Fibroblast of skin of abdomen (primary cell): ENCODE measurements at places on chromosomes 16 and 17.

DNA sequence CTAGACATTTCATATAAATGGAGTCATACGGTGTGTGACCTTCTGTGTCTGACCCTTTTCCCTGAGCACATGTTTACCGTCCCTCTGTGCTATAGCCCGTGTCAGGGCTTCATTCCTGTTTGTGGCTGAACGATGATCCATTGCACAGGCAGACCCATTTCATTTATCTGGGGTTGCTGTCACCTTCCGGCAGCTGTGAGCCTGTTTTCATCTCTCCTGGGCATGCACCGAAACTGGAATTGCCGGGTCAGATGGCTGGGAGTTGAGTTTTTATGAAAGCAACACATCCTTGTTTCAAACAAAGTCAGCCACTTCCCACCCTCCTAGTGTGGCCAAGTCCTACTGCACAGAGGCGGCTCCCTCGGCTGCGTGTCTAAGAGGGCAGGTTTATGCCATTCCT lies 25.5 kb downstream of the BAIAP2 start:
- no peak for DNase-seq

- DNase-seq = no peak
Observed at GRCh38 chr16:67731753-67732095, 12.6 kb upstream of the GFOD2 start.

- no peak for DNase-seq
Observed at GRCh38 chr17:56528696-56529095, 64.8 kb upstream of the NOG start.

- no peak for DNase-seq
Observed at GRCh38 chr17:1512351-1512750, 4.1 kb downstream of the INPP5K start.

DNA sequence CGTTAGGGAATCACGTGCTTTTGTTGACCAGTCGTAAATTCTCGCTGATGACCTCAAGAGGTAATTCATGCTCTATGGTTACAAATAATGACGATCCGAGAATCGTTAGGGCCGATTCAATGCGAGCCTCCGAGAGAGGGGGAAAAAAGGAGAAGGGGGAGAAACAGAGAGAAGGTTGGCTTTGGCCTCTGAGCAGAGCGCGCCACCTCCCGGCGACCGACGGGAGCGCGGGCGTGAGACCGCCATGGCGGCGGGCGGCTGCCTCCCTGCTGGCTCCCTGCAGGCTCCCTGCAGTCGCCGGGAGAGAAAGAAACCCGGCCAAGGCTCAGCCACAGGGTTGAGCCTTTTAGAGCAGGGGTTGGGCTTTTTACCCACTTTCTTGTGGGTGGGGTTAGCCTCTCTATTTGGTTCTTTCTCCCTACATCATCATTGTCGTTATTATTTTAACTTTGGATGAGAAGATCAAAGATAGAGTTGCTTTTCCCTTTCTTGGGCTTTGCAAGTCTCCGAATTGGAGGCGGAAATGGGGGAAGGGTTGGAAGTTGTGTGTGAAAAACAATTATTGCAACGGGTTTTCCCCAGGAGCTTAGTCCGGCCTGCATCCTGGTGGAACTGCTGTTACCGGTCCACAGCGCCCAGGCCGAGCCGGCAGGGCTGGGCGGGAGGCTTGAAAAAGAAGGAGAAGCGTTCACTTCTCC lies 410 bp upstream of the HOXB5 start:
- DNase-seq = peak; percentile 98

GRCh38 chr17:56629531-56630075 lies 36.1 kb downstream of the NOG start:
- DNase-seq = peak; percentile 37

- DNase-seq = peak; percentile 14
Observed at GRCh38 chr16:82628088-82628423, 1.3 kb downstream of the CDH13 start.

DNA sequence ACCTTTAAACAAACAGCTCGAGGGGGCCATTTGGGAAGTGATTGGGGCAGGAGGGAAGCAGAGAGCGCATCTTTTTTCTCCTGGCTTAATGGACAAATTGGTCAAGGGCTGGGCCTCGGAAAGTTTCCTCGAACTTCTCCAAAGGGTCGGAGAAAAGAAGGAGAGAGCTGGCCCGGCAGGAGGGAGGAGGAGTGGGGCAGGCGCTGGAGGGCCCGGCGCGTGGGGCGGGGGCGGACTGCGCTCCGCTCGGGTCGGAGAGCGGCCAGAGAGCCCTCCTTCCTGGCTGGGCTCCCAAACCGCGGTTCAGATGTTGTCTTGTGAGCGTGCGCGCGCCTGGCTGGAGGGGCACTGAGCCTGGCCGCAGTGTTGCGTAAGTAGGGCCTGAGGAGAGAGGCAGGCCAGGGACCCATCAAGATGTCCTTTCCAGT lies 1.2 kb downstream of the MMP2 start:
- DNase-seq = peak; percentile 94

GRCh38 chr17:71460943-71461342 lies 659.9 kb upstream of the SOX9 start:
- DNase-seq = peak; percentile 32

- DNase-seq = no peak
Observed at GRCh38 chr17:228951-229708, 47.7 kb upstream of the DOC2B start.

- no peak for DNase-seq
Observed at GRCh38 chr17:78774453-78774852, 7.6 kb downstream of the CYTH1 start.

DNA sequence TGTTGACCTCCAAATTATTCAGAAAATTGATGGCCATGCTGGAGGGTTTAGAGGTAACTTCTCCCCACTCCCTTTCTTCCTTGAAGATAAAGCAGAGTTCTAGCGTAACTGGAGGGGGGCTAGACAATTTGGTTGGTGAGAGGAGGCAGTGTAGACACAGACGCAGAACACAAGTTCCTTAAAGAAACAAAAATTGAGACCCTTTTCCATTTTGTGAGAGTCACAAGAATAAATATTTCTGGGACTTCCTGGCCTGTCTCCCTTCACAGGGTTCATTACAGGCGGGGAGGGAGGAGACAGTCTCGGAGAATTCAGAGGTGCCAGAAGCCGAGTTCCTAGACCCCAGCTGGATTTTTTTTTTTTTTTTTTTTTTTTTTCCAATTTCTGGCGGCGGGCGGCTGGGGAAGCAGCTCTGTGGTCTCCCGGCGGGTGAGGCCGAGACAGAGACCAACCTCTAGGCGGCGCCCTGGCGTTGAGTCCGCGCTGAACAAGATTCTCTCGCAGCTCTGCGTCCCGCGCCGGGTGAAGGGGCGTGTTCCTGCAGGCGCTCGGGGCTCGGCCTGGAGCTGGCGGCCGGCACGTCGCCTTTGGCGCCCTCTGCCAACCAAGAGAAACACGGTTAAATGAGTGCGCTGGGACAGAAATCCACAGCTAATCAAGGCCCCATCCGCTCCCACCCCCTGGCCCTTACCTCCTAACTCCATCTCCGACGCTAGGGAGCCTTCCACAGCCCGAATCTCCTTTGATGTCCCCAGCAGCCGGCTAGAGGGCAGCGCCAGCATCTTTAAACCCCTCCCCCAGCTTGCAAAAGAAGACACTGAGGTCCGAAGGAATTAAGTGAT lies 10.2 kb upstream of the HOXB9 start:
- peak; percentile 74 for DNase-seq

- no peak for DNase-seq
Observed at GRCh38 chr17:79691931-79692330, 38.8 kb upstream of the ENPP7 start.

DNA sequence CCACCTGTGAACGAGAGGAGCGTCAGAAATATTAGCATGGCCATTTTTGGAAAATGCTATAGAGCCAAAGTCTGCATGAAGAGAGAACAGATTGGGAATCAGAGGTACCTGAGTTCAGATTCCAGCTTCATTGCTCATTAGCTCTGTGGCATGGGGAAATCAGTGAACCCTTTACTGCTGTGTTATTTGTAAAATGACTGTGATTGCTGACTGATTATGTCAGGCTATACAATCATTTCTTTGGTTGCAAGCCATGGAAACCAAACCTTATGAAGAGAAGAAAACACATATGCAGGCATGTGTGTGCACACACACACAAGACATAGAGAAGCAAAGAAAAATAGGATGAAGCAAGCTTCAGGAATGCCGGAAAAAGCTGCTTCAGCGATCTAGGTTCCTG lies 101.4 kb upstream of the HSBP1 start:
- DNase-seq = peak; percentile 82

DNA sequence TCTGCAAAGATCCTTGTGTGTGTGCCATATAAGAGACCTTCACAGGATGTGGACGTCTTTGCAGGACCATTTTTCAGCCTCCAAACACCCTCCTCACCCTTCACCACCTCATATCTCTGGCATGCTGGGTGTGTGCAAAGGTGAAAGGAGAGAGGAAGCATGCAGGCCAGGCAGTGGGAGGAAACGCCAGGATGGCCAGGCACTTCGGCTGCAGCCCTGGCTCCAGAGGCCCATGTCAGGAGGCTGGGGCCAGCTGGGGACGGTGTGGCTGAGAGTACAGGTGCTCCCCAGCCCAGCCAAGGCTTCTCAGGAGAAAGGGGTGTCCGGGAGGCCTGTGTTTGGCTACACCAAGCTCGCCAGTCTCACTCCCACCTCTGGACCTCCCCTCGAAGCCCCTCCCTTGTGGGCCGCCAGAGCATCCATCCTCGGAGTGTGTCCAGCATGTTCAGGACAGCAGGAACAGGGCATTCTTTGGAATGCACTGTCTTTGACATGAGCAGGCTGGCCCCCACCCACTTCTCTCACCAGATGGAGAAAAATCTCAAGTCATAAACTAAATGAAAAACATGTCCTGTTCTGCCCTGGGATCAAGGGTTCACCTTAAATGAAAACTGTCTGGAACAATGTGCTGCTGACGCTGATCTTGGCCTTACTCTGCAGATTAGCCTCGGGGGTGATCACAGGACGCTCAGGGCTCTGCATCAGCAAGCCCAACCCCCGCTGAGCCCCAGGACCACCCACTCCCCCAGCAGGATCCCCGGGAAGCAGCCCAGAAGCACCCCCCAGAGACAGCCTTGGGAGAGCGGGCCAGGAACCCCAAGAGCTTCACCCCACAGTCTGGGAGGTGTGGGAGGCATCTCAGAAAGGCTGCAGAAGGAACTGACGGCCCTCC lies 15.9 kb downstream of the PEMT start:
- DNase-seq = no peak

- DNase-seq = no peak
Observed at GRCh38 chr16:1068451-1068850, 4.1 kb upstream of the SSTR5 start.

- no peak for DNase-seq
Observed at GRCh38 chr16:53966821-53967571, 263.0 kb downstream of the FTO start.

GRCh38 chr16:56029026-56029425 lies 153.9 kb upstream of the CES5A start:
- DNase-seq = no peak

DNA sequence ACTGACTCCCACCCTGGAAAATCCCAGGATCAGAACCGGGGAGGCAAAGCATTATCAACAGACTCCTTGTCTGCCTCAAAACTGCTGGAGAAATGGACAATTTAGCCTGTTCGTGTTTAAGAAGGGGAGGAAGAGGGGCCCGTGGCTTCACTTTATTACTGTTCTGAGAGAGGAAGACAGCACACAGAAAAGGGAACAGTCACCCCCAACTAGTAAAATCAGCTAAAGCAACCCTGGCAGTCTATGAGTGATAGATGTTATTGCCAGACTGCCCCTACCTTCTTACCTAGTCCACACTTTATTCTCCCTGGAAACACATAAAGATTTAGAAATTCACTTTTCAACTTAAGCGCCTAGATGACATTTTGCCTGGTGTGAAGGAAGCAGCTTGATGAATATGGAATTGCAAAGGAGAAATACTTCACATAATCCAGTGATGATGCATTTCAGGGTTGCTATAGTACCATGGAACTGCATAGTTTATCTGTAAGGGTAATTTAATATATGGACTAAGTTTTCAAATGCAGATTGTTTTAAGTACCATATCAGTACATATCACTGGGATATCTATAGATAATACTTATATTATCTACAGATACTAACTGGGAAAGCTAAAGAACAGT lies 36.9 kb upstream of the TRAP1 start:
- peak; percentile 46 for DNase-seq

GRCh38 chr17:19335951-19336631 lies 26.4 kb downstream of the B9D1 start:
- no peak for DNase-seq

DNA sequence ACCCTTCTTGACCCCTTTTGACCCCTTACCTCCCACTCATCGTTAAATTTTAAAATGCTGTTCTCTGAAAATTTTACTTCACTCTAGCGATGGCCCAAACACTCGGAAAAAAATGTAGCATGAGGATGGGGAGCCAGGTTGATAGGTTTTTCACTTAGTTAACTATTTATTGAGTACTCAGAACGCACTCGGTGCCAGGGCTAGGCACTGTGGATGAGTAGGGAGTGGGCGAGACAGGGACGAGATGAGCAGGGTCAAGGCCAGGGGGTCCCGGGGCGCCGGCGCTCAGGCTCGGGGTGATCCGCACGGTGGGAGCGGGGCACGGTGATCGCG lies 392 bp downstream of the ZSCAN32 start:
- no peak for DNase-seq

GRCh38 chr16:89122322-89122851 lies 28.7 kb downstream of the ACSF3 start:
- no peak for DNase-seq

DNA sequence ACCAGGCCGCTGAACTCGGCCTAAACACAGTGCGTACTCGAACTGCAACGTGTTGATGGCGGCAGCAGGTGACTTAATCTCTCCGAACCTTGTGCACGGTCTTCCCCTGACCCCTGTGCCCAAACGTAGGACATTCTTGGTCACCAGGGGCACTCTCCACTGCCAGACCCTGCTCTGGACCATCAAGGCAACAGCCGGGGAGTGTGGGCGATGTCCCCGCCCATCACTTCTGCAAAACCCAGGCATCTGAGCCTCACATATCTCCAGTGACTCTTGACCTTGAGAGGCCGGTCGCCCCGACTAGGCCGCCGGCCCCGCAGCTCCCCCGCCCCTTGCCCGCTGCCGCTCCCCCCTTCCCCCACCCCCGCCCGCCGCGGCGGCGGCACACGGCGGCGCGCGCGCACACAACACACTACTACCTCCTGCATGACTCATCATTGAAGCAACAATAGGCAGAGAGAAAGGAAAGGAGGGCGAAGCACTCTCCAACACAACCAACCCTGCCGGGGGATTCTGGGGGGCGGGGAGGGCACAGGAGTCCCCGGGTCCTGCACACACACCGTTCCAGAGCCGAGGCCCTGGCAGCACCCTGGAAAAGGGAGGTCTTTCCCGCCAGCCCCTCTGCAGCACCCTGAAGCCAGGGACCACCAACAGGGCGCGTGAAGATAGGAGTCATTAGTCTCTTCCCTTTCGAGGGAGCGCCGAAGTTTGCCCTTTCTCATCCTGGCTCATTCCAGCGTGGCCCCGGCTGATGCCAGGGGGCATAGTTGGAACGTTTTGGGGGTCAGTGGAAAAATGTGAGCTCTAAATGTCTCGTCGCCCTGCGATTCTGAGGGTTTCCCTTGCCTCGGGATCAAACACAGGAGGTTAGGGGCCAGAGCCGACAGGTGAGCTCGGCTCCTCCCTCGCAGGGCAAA lies 1.9 kb downstream of the MNT start:
- peak; percentile 82 for DNase-seq

DNA sequence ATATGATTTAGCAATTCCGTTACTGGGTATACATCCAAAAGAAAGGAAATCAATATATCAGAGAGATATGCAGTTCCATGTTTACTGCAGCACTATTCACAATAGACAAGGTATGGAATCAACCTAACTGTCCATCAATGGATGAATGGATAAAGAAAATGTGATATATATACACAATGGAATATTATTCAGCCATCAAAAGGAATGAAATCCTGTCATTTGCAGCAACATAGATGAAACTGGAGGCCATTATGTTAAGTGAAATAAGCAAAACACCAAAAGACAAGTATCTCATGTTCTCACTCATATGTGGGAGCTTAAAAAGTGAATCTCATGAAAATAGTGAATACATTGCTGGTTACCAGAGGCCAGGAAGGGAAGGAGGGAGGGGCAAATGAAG lies 390.8 kb downstream of the ZFHX3 start:
- no peak for DNase-seq
